Fibroblast of mammary gland (primary cell): ENCODE measurements at places on chromosomes 5 and 9.

GRCh38 chr9:16371306-16371705, 499.2 kb downstream of the BNC2 start:
- DNase-seq: no peak

- no peak for DNase-seq
These were observed 229.1 kb downstream of the PSAT1 start for GRCh38 chr9:78525986-78526560.

- DNase-seq: peak; percentile 73
These were observed 2.3 kb upstream of the ZNF782 start for GRCh38 chr9:96856363-96857286.

DNA sequence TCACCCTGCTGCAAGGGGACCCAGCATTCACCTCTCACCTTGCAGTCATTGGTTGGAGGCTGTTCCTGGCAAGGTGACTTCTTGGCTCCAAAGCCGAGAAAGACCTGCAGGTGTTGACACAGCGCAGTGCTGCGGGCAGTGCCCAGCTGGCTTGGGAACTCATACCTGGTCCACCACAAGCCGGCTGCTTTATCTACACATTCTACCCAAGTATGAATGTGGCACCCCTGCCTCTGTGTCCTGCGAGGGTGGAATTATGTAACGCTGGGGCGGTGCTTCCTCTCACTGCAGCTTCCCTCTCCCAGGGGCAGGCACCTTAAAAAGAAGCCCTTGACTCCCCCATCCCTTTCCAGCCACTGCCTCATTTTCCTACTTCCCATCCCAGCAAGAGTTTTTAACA, 2.5 kb upstream of the ZMYND19 start:
- DNase-seq: no peak

GRCh38 chr5:122295138-122295537, 16.9 kb upstream of the SNCAIP start:
- DNase-seq: no peak

- DNase-seq: peak; percentile 17
These were observed 118.4 kb downstream of the ZNF608 start for GRCh38 chr5:124627815-124628595.

GRCh38 chr5:1231354-1231905, 6.2 kb downstream of the SLC6A18 start:
- no peak for DNase-seq

- no peak for DNase-seq
These were observed 100.3 kb upstream of the LMX1B start for GRCh38 chr9:126513159-126514036.

- DNase-seq: no peak
These were observed 43.2 kb downstream of the RFK start for GRCh38 chr9:76351006-76351405.

DNA sequence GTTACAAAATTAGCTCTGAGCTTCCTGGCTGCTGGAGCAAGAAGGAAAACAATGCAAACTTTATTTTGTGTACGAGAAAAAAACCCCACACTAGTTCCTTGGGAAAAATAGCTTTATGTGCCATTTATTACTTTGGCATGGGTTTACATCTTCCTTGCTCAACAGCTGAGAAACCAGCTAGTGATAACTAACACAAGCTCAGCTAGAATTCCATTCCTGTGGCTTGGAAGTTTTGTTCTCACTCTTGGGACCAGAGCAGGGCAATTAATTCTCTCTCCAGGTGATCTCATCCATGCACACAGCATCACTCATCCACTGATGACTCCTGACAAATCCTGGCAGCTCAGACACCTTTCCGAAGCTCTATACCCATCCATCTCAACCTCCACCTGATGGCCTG, 104.1 kb downstream of the CRB2 start:
- DNase-seq: no peak

GRCh38 chr5:125412561-125413495, 666.4 kb upstream of the ZNF608 start:
- peak; percentile 80 for DNase-seq

GRCh38 chr9:131505012-131505411, 2.3 kb downstream of the POMT1 start:
- DNase-seq: no peak
